ENCODE measurements at places on chromosomes 7 and 10. TPM values are rescaled to one million over a fixed set of nuclear protein-coding genes. Genes with fewer than 3 reads are reported as not detected.

HOXA11 gene
- not detected for total RNA-seq

FAM237B gene
- total RNA-seq, result not detected

AGR2 gene
- 279 TPM for total RNA-seq

ACHE gene
- 0.24 TPM for total RNA-seq

PNLIPRP3 gene
- total RNA-seq, result 13.0 TPM

PNLIPRP2 gene
- not detected for total RNA-seq

AMPH gene
- total RNA-seq, result not detected

MET gene
- total RNA-seq, result 93.6 TPM

HILPDA gene
- total RNA-seq, result 44.1 TPM

OR2A7 gene
- total RNA-seq, result 1.7 TPM

OR2A1 gene
- not detected for total RNA-seq

VWDE gene
- total RNA-seq, result 3.6 TPM

UNCX gene
- not detected for total RNA-seq

VSTM4 gene
- total RNA-seq, result under 0.01 TPM

KLF14 gene
- not detected for total RNA-seq

BTBD16 gene
- not detected for total RNA-seq

RELN gene
- total RNA-seq, result 0.21 TPM

CYP2E1 gene
- total RNA-seq, result 2.7 TPM

JCAD gene
- 0.48 TPM for total RNA-seq
